Uterus (tissue), 4 donors: ENCODE measurements at places on chromosomes 5 and 9. TPM values are rescaled to one million over a fixed set of nuclear protein-coding genes. Genes with fewer than 3 reads are reported as not detected.
A peak's percentile ranks its signal among the peaks of the same experiment; 100 is the strongest.

Gene IL13
- total RNA-seq = not detected

Gene MOB3B
- 2.0 TPM for total RNA-seq

Gene HARS2
- 25.8 TPM for total RNA-seq

Gene NUTM2F
- total RNA-seq = not detected

Gene FOXD4
- total RNA-seq = 0.85 TPM

Gene GPX3
- total RNA-seq = 5.7 TPM

Gene MLANA
- total RNA-seq = not detected

Gene QRFP
- not detected for total RNA-seq

Gene TMC1
- total RNA-seq = 0.95 TPM

Gene SLC34A1
- total RNA-seq = not detected

Gene GFI1B
- not detected for total RNA-seq

Gene ALDH7A1
- total RNA-seq = 94.2 TPM

Gene ZFP37
- 7.7 TPM for total RNA-seq

Gene BHMT2
- 5.3 TPM for total RNA-seq

Gene ACOT12
- 0.55 TPM for total RNA-seq

- DNase-seq = no peak
These were observed 62.7 kb downstream of the ABLIM3 start for GRCh38 chr5:149203921-149204441.

- DNase-seq = peak; percentile 70
These were observed 1.1 kb downstream of the POLR1E start for GRCh38 chr9:37486616-37487548.

GRCh38 chr9:93699650-93700049, 123.3 kb downstream of the PHF2 start:
- DNase-seq = no peak

GRCh38 chr5:107274571-107274970, 396.2 kb downstream of the EFNA5 start:
- no peak for DNase-seq

DNA sequence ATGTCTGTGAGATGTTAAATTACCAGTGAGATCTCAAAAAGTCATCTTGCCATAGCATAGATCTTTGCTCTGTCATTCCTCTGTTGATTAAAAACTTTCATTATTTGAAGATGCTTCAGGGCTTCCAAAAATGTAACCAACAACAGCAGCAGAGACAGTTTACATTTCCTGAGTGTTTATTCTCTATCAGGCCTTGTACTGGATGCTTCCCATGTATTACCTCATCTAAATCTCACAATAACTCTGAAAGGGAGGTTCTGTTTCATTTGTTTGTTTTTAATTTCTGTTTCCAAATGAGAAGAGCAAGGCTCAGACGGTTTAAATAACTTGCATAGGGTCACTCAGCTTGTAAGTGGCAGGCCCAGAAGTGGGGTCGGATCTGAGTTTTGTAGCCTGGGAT, 45.2 kb downstream of the MRRF start:
- DNase-seq = no peak

DNA sequence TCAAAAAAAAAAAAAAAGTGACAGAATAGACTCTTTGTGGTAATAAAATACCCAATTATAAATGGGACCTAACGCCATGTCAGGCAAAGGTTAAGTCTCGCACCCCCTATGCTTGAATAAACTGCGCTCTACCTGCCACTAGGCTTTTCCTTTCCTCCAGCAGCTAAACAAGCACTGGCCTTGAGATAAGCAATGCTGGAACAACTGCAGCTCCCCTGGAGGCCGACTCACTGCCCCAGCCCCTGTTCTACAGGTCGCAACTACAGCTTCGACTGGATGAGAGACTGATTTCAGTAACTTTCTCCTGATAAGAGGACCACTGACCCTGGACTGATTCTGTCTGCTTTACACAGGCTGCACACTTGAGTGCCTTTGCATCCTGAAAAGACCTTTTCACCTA, 210.2 kb downstream of the HSPA4 start:
- no peak for DNase-seq

DNA sequence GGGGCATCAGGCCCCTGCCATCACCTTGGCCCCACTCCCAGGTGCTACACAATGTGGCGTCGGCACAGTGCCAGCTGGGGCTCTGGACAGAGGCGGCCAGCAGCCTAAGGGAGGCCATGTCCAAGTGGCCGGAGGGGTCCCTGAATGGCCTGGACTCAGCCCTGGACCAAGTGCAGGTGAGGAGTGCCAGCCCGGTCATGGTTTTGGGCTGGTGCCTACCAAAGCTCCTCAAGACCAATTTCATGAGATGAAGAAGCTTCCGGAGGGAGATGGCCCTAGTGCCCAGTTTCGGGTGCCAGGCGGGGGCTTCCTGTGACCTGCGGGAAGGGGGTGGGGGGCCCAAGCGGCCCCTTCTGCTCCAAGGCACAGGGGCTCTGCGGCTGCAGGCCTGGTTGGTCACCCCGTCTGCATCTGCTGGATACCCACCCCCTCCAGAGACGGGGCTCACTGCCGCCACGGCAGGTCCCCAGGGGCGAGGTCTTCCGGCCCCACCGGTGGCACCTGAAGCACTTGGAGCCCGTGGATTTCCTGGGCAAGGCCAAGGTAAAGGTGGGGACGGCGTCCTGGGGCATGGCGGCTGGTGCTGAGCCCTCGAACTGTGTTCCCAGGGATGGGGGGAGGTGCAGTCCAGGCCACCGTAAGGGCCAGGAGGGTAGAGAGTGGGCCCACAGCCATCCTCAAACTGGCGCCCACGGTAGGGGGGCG, 5.8 kb downstream of the NOXA1 start:
- DNase-seq = no peak

DNA sequence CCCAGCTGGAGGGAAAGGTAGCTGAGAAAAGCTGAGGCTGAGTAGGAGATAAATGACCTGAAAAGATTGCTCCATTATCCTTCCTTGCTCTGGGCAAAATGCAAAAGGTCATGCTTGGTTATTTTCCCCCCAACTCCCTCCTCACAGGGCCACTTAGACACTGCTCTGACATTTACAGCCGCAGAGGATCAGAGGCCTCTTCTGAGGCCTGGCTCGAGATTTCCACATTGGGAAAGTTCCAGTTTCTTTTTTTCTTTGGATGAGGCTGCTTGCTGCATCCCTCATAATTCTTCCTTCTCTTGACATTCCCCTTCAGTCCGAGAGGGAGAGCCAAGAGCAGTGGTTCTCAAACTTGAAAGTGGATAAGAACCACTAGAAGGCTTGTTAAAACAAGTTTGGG, 60.1 kb upstream of the HSPA9 start:
- peak; percentile 66 for DNase-seq

DNA sequence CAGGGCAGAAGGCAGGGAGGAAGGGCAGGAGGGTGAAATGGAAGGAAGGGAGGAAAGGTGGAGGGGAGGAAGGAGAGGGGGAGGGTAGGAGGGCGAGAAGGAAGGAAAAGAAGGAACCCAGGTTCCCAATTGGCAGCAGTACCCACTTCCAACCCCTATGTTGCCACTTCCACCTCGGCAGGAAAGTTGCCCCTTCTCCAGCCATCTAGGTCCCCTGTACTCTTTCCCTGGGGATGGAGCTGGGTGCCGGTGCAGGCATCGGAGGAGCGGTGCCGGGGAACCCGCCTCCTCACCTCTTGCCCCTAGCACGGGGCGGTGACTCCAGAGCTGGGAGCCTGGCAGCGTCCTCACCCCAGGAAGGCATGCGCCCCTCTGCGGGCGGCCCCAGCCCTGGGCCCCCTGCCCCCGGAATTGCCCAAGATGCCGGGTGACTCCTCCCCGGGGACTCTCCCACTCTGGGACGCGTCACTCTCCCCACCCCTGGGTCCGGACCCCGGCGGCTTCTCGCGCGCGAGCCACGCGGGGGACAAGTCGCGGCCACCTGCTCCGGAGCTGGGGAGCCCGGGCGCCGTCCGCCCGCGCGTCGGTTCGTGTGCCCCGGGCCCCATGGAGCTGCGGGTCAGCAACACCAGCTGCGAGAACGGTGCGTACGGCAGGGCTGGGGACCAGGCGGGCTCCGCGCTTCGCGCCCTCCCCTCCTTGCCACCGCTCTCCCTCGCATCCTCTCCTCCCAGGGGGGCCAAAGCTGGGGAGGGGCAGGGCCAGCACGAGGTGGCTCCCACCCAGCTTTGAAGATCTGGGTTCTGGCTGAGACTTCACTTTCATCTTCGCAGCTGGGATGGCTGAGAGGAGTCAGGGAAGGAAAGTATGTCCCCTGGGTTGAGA, at the start of gene NIPAL4:
NIPAL4 (plus strand) TSS at position 499 of the 885 bp plus-strand sequence; CDS start at position 607, 108 bp downstream.
- DNase-seq = no peak

DNA sequence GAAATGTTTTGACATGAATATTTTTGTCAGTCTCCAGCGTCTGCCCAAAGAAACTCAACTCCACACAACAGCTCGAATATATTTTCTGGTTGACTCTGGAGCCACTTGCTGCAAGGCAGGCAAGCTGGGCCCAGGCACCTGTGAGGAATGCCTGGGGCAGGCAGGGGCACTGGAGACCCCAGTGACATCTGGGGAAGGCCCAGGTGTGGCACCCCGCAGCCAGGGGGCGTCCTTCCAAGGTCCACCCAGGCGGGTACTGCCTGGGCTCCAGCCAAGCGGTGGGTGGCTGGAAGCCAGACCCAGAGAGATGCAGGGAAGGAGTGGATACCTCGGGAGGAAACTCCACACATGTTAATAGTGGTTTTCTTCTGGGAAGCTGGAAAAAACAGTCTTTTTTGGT, 125.9 kb downstream of the PHF2 start:
- DNase-seq = no peak

DNA sequence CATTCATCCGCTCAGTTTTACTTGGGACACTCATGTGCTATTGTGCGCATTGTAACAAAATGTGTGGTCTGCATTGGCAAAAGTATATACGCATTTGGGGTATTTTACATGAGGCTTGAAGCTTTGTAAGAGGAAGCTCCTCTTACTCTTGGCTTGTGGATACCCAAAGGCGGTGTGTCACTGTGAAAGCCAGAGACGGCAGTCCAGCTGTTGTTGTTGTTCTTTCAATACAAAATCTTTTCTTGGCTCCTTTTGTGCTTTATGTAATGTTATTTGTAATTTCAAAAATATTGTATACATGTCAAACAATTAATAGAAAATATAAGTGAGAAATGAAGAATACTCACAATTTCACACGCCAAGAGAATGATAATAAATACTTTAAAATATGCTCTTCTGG, 128.3 kb upstream of the MOCS2 start:
- no peak for DNase-seq

GRCh38 chr5:35626108-35626507, 8.4 kb downstream of the SPEF2 start:
- DNase-seq = no peak

GRCh38 chr9:69295872-69296552, 29.0 kb upstream of the ENTREP1 start:
- peak; percentile 16 for DNase-seq

GRCh38 chr9:98832768-98833089, 25.3 kb downstream of the GALNT12 start:
- no peak for DNase-seq

DNA sequence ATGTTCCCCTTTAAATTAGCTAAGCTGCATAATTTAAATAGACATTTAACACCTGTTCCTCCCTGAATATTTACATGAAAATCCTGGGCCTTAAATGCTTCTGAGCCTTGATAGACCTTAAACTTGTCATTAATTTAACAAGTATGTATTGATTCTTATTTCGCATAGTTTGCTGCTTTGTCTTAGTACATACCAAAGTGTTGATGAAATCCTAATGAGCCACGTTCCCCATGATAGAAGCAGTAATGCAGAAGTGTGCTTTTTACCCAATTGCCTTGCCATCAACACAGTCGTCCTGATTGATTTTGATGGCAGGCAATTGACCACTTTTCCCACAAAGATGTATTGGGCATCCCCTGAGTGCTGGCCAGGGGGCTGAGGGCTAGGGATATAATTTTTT, 213.5 kb downstream of the SGCD start:
- no peak for DNase-seq

- no peak for DNase-seq
These were observed 22.5 kb upstream of the SHB start for GRCh38 chr9:38091310-38092199.

- no peak for DNase-seq
These were observed 65.6 kb downstream of the IL6ST start for GRCh38 chr5:55929020-55929799.

DNA sequence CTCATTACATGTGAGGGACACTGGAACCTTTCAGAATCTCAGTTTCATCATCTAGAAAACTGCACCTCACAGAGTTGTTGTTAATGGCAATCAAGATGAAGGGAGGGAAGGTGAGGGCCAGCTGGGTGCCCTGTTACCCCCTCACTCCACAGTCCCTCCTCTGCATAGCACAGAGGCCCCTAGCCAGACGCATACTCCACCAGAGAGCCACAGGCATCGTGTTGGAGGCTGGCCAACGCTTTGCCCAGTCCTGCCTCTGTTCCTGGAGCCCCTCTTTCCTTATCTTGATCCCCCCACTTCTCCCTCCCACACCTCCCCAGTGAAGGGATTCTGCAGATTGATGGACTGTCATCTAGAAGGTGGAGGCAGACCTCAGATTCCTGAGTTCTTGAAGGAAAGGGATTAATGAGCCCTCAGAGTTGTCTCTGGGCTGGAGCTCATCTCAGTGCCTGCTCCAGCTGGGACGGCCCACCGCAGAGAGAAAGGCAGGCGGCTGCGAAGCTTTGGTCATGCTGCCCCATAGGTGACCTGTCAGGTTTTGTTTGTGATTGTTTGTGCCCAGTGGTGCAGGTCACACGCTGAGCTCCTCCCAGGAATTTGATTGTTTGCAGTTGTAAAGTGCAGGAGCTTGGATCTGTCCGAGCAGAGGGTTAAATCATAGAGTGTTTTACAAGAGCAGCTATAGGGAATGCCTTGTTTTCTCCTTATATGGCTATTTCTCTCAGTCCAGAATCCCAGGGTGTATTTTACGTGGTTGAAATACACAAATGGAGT, 487.3 kb downstream of the CCDC171 start:
- peak; percentile 51 for DNase-seq
